A549 treated with CORT108297 at 1 μM for 4 hours (cell line): ENCODE measurements at places on chromosomes 5 and 9. TPM values are rescaled to one million over a fixed set of nuclear protein-coding genes. Genes with fewer than 3 reads are reported as not detected.

Gene FYB1
- total RNA-seq = 10.0 to 19.8 TPM (median 13.9 TPM) in 5 replicates

Gene PCDHB12
- total RNA-seq = 0.03 to 0.04 TPM in 2 of 5 replicates, not detected in the others

Gene TERT
- 1.3 to 3.6 TPM (median 2.7 TPM) in 5 replicates for total RNA-seq

Gene FIBCD1
- total RNA-seq = 6.5 to 15.1 TPM (median 12.4 TPM) in 5 replicates

Gene GABRA1
- not detected in 5 replicates for total RNA-seq

Gene PCDHGA4
- 0.07 to 0.17 TPM (median 0.16 TPM) in 5 replicates for total RNA-seq

Gene SPATA31A3
- not detected in 5 replicates for total RNA-seq

Gene MARVELD2
- total RNA-seq = 1.9 to 3.2 TPM (median 2.2 TPM) in 5 replicates
